ENCODE measurements at places on chromosomes 6 and 20. TPM values are rescaled to one million over a fixed set of nuclear protein-coding genes. Genes with fewer than 3 reads are reported as not detected.

DNA sequence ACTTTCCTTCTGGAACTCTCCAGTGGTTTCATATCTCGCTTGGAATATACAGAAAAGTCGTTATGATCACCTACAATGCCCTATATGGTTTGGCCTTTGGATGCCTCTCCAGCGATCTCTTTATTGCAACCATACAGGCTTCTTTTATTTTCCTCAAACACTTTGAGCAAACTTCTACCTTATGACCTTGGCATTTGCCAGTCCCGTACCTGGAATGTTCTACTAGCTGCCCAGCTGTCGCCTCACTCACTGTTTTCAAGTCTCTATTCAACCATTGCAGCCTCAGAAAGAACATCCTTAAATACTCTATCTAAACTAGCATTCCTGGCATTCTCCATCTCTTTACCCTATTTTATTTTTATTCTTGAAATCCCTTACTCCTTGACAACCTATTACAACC lies 50.4 kb upstream of the NEDD9 start:
- DNase-seq: no peak

- no peak for DNase-seq
These were observed 7.7 kb upstream of the AHI1 start for GRCh38 chr6:135505222-135505621.

GRCh38 chr6:117538615-117539014 lies 56.1 kb downstream of the DCBLD1 start:
- DNase-seq: no peak

- DNase-seq: no peak
These were observed 737.8 kb upstream of the NRSN1 start for GRCh38 chr6:23388086-23388783.

DNA sequence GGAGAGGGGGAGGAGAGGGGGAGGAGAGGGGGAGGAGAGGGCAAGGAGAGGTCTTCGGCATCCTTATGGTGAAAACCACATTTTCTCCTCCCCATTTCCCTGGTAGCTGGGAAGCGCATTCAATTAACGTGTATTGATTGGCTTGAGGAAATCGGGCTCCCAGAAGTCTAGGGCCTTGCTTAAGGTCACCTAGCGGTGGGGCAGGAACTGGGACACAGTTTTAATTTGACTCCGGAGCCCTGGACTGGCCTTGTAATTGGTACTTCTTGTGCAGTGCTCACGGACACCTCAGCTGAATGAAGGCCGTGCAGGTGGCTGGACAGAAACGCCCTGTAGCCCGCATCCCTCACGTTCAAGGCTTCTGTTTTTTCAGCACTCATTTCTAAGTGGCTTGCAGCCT lies 42.8 kb downstream of the CTCFL start:
- peak; percentile 27 for DNase-seq

- DNase-seq: no peak
These were observed 33.9 kb upstream of the PIM1 start for GRCh38 chr6:37135835-37136694.

DNA sequence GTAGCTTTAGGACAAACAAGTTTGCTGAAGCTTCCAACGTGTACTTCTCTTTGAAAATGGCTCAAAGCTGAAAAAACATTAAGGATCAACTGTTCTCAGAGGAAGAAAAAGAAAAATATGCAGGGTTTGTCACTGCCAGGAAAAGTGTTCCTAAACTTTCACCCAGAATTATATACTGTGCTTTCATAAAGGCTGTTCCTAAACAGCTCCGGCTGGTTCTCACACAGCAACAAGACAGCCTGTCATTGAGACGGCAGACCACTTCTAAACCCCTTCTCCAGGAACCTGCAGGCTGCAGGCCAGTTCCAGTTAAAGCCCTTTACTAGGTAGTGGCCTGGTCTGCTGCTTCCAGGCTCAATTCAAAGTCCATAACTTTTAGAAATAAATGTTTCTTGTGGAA lies 97.4 kb upstream of the SOX4 start:
- DNase-seq: no peak

DNA sequence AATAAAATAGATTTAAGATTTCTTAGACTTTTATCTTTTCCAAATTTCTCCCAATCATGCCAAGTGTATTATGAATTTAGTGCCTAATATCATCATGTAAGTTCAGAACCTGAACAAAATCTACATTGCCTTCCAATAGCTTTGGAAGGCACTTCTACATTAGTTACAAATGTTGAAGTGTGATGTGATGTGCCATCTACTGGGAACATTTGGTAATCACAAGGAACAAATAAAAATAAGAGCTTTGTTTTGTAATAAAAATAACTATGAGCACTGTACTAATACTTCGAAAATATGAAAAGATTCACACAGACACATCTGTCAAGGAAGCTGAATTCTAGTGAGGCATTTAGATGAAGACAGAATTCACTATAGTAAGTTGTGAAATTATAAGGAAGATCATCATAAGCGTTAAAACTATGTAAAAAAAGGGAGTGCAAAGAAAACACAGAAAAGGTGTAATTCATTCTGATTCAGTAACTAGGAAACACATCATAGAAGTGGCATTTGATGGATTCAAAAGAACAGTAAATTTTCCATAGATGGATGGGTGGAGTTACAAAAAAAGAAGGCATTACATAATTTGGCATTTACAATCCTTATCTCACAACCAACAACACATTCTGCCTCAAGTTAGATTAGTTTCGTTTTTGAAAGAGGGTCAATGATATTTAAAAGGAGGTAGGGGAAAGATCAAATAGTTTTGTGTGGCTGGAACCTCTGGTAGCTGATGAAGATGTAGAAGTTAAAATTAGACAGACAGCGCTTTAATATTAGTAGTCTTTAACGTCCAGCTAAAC lies 161.0 kb downstream of the ASCC3 start:
- no peak for DNase-seq

GRCh38 chr20:50273601-50274491 lies 83.2 kb downstream of the CEBPB start:
- DNase-seq: peak; percentile 17

DNA sequence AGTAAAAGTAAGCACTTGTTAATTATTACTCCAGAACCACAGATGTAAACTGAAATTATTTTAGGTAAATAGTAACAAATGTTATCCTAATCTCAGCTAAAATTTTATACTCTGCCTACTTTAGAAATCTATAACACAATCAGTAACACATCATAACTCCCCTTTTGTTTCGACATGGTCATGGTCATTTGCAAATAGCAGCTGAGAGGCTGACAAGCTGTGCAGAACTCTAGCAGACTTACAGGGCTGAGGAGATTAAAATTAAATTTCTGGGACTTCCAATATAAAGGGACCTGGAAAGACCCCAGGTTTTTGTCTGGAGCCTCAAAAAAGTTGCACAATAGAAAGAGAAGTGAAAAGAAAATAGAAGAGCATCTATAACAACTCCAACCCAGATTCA lies 88.8 kb downstream of the PRL start:
- DNase-seq: no peak

DNA sequence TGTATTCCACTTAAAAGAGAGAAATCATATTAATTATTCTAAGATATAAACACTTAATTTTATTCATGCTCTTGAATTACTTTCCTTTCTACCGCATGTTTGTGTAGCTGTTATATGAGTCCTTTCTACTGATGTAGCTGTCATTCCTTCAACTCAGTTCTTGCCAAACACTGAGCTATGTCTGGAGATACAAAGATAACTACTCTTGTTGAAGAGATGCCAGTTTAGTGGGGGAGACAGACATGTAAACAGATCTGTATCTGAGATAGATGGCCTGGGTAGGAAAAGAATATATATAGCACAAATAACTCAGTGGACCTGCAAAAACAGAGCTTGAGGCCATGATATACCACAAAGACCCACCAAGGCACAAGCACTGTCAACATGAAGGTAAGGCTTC lies 157.3 kb downstream of the BTBD9 start:
- no peak for DNase-seq

- peak; percentile 10 for DNase-seq
These were observed 7.0 kb downstream of the BEND3 start for GRCh38 chr6:107108201-107108890.

- peak; percentile 51 for DNase-seq
These were observed 1.7 kb downstream of the RANBP9 start for GRCh38 chr6:13709689-13710551.

DNA sequence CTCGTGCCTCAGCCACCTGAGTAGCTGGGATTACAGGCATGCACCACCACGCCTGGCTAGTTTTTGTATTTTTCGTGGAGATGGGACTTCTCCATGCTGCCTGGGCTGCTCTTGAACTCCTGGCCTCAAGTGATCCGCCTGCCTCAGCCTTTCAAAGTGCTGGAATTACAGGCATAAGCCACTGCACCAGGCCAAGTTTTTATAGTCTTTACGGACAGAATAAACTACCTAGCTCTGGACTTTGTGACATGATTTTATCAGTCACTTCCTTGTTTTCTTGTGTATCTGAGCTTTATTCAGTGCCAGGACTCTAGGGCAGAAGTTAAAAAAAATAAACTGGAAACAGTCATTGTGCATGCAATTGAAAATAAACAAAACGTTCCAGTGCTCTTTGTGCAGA lies 46.7 kb upstream of the RALGAPA2 start:
- DNase-seq: no peak

DNA sequence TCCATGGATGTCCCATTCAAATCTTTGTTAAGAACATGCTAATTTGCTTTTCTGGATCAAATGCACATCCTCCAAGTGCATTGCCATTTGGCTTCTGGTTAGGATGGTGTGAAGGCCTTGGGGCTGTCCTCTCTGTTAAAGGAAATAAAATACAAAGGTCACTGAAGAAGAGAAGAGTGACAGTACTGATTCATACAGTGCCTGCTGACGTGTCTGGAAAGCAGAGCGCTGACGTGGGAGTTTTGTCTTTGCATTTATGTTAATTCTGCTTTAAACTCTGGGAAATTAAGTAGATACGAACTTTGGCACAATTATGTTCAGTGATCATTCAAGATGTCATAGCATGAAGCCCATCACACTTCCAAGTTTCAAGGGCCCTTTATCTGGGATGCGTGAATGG lies 33.2 kb downstream of the SYNDIG1 start:
- DNase-seq: no peak

GRCh38 chr6:125995972-125996580 lies 9.7 kb downstream of the TRMT11 start:
- DNase-seq: peak; percentile 88

GRCh38 chr6:132357120-132357519 lies 44.2 kb downstream of the MOXD1 start:
- DNase-seq: no peak

DNA sequence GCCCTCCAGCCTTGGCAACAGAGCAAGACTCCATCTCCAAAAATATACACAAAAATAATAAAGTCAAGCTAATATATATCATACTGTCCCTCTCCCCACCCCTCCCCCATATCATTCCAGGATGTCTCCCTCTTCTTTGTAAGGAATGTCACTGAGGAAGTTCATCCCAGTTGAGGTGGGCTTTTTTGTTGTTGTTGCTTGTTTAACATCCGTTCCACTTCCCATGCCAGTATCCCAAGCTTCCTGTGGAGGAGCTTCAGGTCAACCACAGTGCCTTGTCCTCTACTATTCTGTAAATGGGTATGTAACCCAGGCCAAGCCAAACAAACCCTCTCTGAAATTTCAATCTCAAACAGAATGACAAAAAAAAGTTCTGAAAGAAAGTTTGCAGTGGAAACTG lies 19.0 kb upstream of the PTPN1 start:
- DNase-seq: no peak

EYA2 gene
- total RNA-seq: not detected

NRSN1 gene
- not detected for total RNA-seq

LST1 gene
- not detected for total RNA-seq

EPPIN gene
- total RNA-seq: not detected

C2 gene
- total RNA-seq: 3.7 TPM

TMEM244 gene
- total RNA-seq: not detected

COL11A2 gene
- 10.4 TPM for total RNA-seq

MAK gene
- total RNA-seq: 0.95 TPM
